ENCODE measurements at places on chromosomes 16 and 17.

DNA sequence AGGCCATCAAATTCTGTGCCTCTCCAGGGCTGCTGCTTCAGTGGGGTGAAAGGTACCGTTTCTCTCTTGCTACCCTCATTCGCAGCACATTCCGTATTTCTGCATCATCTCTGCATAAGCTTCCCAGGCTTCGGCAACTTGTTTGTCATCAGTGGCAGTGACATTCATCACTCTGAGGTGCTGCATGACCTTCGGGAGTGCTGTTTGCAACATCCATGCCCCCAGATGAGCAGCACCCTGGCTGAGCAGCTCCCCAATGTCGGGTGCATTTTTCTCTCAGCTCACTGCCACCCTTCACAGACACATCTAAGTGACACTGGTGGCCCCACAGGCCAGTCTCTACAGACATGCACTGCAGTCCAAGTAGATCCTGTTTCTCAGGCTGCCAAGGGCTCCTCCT, 3.8 kb downstream of the CREBBP start:
- DNase-seq: no peak

DNA sequence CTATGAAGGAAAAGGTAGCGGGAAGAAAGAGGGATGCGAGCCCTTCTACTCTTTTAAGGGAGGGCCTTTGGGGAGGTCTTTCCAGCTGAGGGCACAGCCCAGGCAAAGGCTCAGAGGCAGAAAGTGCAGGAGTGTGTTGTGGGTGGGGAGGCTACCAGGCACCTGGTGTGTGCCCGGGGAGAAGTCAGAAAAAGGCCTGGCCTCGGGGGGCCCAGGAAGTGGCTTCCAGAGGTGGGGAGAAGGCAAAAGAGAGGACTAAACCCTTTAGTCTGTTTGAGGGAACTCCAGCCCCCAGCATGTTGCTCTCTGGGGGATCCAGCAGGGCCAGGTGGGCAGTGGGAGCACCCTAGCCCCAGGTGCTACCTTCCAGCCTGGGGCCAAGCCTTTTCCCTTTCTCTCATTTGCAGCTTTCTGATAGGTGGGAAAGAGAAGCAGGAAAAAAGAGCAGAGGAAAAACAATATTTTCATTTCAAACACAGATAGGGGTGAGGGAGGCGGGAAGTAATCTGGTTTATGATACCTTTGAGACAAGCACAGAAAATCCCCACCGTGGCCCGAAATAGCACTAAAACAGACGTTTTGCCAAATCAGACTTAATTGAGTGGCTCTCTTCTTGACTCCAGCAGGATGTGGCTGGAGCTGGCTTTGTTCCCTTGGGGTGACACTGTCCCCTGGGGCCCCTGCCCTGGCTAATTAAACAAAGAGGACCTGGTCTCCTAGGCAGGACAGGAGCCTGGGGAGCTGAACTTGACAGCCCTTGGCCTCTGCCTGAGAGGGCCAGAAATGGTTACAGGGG, 10.4 kb downstream of the RAI1 start:
- DNase-seq: no peak

GRCh38 chr17:35668802-35669201, 62.6 kb upstream of the RASL10B start:
- DNase-seq: no peak

DNA sequence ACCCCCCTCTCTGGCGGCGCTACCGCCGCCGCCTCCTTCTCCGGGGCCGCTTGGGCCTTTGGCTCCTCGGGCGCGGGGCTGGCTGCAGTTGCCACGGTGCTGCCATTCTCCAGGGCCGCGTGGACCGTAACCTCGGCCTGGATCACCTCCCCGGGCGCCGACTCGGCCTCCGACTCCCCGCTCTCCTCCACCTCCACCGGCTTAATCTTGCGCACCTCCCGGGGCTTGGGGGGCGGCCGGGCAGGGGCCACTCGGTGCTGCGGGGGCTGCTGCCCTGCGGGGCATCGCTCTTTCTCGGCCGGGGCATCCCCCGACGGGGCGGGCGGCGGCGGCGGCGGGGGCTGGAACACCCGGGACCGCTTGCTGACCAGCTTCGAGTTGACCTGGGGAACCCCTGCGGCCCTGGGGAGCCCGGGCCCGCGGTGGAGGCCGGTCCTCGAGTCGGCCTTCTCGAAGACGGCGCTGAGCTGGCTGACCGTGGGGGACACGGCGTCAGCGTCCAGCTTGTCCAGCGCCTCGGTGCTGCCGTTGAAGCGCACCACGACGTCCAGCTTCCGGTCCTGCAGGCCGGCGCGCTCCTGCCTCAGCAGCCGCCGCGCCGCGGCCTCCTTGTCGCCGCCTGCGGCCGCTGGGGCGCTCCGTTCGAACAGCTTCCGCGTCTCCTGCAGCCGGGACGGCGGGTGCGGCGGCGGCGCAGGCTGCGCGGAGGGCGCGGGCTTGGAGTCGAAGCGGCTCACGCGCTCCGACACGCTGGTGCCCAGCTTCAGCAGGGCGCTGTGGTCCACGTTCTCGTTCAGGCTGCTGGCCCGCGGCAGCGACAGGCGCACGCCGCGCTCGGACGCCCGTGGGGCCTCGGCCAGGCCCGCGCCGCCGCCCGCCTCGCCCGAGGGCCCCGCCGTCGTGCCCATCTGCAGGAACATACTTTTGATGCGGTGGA, 792 bp downstream of the PPP1R9B start:
- no peak for DNase-seq
